ENCODE measurements at places on chromosomes 1 and 21. TPM values are rescaled to one million over a fixed set of nuclear protein-coding genes. Genes with fewer than 3 reads are reported as not detected.

The PTPRU gene
- polyA plus RNA-seq: 12.8 TPM

- DNase-seq: no peak
Observed at GRCh38 chr1:224212618-224213061, 29.6 kb downstream of the DEGS1 start.

- DNase-seq: no peak
Observed at GRCh38 chr1:222279591-222279990, 268.3 kb downstream of the HHIPL2 start.

DNA sequence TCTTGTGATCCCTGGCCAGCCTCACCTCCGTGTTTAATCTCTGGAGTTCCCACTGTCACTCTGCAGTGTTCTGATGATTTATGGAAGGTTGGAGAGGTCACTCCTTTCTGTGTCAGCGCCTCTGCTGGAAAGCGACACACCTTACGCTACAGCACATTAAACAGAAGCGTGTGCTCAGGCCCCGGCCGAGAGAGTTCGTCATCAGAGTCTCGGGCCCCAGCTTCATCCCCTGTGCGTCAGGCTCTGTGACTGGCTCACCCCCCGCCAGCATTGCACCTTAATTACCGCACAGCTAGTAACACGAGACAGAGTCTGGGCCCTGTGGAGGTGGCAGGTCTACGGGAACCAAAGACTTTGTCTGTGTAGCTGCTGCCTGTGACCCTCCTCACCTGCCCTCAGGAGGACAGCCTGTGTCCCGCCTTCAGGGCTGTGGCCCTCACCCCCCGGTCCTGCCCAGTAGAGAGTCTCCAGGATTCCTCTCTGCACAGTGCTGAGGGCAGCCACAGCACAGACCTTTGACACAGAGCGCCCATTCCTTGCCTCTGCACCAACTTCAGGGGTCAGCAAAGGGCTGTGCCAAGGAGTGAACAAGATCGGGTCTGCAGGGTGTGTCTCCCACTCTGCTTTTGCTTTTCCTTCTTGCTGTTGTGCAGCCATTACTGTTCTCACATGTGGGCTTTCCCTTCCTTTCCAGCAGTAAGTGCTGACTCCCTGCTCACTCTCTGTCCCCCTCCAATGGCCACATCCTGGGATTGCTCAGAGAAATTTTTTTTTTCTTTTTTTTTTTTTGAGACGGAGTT lies 157.6 kb downstream of the PGBD5 start:
- no peak for DNase-seq

DNA sequence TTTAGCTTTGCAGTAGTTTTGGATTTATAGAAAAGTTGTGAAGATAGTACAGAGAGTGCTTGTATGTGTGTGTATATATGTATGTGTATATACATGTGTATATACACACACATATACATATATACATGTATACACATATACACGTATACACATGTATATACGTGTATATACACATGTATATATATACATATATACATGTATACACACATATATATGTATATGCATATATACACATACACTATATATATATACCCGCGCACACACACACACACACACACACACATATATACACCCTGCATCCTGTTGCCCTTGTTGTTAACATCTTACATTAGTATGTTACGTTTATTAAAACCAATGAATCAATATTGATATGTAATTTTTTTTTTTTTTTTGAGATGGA lies 24.3 kb downstream of the RPRD2 start:
- DNase-seq: no peak

DNA sequence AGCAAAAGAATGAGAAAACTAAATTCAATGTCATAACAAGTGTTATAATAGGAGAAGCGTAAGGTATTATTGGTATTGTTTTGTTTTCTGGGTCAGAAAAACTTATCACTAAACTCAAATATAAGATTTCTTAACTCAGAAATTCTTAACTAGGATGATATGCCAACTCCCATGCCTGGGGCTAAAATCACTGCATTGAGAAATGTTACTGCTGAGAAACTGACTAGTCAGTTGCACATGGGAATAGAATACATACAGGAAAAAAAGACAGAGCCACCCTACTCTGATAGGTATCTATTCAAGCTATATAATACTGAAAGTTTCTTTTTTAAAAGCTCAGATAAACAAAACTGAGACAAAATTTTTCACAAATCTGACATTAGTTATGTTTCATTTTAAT lies 56.3 kb downstream of the PRPF38A start:
- peak; percentile 9 for DNase-seq

DNA sequence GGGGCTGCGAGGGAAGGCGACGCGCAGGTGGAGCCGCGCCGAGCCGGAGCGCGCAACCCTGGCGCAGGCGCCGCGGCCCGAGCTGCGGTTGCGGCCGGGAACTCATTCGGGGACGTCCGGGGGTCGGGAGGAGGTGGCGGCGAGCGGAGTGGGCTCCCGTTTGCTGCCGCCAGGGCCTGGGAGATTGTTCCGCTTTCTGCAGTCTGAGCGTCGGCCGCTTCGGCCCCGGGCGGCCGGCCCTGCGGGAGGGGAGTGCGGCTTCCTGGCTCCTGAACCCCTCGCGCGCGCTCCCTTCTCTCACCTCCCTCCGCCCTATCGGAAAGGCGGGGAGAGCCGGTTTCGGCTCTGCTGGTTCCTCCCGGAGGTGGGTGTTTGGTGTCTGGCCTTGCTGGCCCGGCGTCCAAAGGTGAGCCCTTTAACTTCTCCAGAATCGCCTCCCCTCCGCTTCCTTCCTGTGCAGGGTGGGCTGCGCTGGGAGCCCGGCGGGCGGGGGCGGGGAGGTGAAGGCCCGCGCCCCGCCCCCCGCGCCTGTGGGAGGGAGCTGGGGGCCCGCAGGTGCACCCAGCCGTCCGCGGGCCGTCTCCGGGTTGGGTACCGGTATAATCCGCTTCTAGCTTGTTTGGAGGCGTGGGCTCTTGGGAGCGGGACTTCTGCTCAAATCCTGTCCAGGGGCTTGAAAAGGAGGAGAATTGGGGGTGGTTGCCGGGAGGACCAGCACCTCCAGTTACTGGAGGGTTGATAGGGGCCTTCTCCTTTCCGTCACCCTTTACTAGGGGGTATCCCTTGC lies 683 bp downstream of the LRRC8D start:
- DNase-seq: no peak

The DRAXIN gene
- not detected for polyA plus RNA-seq

DNA sequence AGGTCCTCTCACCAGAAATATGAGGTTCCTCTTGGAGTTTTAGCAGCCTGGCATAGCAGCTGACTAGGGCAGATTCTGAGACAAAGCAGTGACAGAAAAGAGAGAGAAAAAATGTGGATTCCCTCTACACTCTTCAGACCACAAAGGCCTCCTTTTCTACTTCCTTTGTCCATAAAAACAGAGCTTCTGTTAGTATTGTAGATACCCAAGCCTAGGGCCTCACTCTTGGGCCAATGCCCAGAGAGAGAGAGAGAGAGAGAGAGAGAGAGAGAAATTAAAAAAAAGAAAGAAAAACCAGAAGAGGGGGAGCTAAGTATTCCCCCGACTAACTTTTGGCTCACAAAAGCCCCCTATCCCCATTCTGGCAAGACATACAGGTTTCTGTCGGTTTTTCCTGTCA lies 2.4 kb upstream of the ZRANB2 start:
- DNase-seq: no peak

- no peak for DNase-seq
Observed at GRCh38 chr1:46718340-46718726, 581 bp downstream of the EFCAB14 start.

GRCh38 chr1:8718850-8719361 lies 98.5 kb downstream of the RERE start:
- no peak for DNase-seq

GRCh38 chr1:110390692-110391245 lies at the start of gene SLC16A4:
SLC16A4 (minus strand) TSS chr1:110391026; CDS start chr1:110389323, 1,703 bp downstream.
- DNase-seq: peak; percentile 62

GRCh38 chr1:21237446-21238088 lies 52.7 kb downstream of the ECE1 start:
- DNase-seq: no peak

- peak; percentile 33 for DNase-seq
Observed at GRCh38 chr1:24955161-24955560, 25.1 kb upstream of the RUNX3 start.

DNA sequence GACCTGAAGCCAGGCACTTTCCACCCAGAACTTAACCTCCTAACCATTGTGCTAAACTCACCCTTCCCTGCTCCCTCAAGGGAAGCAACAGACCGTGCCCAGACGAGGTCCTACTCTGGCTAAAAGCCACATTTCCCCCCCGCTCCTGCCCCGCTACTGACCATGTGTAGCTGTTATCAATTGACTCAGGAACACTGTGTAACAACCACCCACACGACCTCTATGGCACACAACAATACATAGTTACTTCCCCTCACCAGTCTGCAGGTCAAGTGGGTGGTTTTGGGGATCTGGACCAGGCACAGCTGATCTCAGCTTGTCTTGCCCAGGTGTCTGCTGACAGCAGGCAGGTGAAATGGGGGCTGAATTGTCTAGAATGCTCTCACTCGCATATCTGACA lies 40.1 kb downstream of the CAMK2N1 start:
- no peak for DNase-seq

The TMPRSS15 gene
- not detected for polyA plus RNA-seq

The MSTO1 gene
- polyA plus RNA-seq: 19.5 TPM

The CD1D gene
- polyA plus RNA-seq: 0.06 TPM

DNA sequence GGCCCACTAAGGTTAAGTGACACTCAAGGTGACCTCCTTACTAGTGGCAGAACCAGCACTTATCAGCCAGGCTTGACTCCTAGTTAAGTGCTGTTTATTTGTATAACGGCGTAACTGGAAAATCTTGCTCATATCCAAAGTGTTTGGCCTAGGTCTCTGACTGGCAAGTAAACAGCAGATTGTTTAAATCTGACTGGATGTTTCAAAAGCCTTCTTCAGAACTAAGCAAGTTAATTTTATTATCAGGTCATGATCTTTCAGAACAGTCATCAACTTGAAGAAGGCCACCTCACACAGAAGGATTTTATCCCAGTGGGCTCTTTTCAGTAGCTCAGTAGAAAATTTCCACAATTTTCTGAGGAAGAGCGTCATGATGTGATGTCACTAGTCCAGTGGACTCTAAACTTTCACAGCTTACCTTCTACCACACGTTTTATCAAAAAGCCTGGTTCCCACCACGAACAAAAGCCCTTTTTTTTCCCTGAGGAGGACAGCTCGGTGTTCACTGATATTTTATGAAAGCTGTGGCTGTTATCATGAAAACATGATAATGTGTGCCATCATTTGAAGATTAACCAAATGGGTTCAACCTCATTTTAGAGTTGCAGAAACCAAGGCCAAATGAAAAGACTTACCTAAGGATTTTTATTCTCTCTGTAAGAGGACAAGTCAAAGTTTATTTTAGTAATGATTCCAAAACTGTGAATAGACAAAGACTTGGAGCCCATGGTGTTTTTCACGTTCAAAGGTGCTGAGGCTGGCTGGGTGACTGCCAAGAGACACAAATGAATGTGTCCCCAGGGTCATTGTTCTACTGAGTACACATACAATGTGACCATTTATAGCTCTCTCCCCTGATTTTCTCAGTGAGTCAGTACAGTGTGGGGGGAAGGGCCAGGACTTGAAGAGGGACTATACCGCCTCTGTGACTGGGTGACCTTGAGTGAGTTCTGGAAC lies 9.1 kb downstream of the SGIP1 start:
- peak; percentile 88 for DNase-seq

- DNase-seq: no peak
Observed at GRCh38 chr1:15035236-15035635, 118.3 kb upstream of the TMEM51 start.

DNA sequence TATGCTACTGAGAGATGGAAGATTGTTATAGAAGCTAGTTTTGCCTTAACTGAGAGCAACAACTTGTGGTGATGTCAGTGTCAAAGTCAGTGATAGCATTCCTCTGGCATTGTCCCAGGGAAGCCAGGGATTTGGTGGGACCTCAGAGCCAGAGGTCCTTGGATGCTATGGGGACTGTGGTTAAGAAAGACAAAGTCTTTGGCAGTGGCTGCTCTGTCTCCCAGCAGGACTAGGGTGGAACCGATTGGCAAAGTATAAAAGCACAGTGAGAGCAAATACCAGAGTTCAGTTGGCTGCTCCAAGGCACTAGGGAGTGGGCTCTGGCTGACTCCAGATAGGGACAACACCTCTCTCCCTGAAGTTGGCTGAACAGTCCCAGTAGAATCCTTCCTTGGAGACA lies 104.8 kb downstream of the GDAP2 start:
- no peak for DNase-seq

DNA sequence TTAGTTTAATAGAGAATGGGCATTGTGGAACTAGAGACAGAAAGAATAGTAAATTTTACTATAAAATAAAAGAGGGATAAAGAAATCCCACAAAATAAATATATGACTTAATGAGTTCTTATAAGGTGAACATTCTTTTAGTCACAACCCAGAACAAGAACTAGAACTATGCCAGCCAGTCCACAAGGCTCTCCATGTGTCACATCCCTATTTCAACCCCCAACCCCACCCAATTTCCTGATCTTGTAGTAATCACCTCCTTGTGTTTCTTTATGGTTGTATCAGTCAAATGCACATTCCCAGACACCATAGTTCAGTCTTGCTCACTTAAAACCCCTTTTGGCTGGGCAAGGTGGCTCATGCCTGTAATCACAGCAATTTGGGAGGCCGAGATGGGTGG lies 662.3 kb upstream of the CAMK1G start:
- no peak for DNase-seq

- DNase-seq: no peak
Observed at GRCh38 chr1:114107474-114108435, 45.9 kb downstream of the SYT6 start.

The AMY1C gene
- polyA plus RNA-seq: not detected

GRCh38 chr1:119006406-119007279 lies 18.5 kb upstream of the TBX15 start:
- DNase-seq: no peak

The RRP15 gene
- polyA plus RNA-seq: 0.88 TPM

DNA sequence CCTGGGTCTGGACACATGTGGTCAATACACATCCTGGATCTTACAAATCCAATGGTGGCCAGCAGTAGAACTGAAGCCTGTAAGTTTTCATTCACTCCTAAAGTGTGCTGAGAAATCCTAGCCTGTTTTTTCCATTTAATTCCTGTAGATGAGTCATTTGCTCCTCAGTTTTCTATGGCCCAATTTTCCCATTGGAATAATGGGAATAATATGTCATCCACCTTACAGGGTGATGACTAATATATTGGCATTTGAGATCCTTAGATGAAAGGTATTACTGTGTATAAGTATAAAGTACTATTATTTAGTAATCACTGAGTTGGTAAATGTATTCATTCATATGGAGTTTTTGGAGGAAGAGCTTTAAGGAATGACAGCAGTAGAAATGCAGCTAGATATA lies 89.7 kb upstream of the ADAR start:
- no peak for DNase-seq

DNA sequence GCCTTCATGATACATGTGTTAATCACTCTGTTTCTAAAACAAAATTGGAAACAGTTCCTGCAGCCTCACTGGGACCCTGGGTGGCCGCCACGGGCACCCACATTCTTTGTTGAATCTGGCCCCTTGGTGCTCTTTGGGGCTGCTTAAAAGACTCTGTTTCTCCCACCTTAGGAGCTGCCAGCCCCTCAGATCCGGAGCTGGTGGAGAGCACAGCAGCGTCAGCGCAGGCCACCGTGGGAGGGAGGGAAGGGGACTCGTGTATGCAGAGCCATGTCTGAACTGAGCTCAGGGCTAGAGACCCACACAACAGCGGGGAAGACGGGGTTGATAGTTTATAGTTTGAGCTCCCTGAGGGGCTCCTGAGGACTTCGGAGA lies 121.2 kb downstream of the CNIH3 start:
- DNase-seq: no peak

- no peak for DNase-seq
Observed at GRCh38 chr1:231862611-231863010, 236.0 kb downstream of the DISC1 start.

- no peak for DNase-seq
Observed at GRCh38 chr1:28577052-28577678, 14.9 kb upstream of the RAB42 start.

The TNFSF4 gene
- polyA plus RNA-seq: 5.9 TPM

Data from BJ (cell line).